ENCODE measurements at places on chromosomes 5 and 9.

GRCh38 chr9:82513976-82514735 lies 525.6 kb downstream of the SPATA31D1 start:
- no peak for DNase-seq

GRCh38 chr5:130035388-130035787 lies 131.1 kb downstream of the CHSY3 start:
- no peak for DNase-seq

DNA sequence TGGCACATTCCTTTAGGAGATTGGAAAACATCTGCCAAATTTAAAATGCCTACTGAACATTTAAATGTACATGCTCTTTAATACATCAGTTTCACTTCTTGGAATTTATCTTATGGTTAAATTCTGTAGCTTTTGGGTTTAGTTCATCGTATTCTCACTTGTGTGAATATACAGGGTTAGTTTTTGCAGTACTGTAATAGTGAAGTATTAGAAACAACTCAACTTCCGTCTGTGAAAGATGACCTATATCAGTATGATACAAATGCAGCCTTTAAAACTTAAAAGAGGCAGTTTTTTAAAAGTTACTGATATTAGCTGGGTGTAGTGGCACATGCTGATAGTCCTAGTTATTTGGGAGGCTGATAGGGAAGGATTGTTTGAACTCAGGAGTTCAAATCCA lies 57.2 kb downstream of the CDC42SE2 start:
- DNase-seq: no peak

- no peak for DNase-seq
These were observed 311.3 kb downstream of the GADD45G start for GRCh38 chr9:89916001-89916597.

DNA sequence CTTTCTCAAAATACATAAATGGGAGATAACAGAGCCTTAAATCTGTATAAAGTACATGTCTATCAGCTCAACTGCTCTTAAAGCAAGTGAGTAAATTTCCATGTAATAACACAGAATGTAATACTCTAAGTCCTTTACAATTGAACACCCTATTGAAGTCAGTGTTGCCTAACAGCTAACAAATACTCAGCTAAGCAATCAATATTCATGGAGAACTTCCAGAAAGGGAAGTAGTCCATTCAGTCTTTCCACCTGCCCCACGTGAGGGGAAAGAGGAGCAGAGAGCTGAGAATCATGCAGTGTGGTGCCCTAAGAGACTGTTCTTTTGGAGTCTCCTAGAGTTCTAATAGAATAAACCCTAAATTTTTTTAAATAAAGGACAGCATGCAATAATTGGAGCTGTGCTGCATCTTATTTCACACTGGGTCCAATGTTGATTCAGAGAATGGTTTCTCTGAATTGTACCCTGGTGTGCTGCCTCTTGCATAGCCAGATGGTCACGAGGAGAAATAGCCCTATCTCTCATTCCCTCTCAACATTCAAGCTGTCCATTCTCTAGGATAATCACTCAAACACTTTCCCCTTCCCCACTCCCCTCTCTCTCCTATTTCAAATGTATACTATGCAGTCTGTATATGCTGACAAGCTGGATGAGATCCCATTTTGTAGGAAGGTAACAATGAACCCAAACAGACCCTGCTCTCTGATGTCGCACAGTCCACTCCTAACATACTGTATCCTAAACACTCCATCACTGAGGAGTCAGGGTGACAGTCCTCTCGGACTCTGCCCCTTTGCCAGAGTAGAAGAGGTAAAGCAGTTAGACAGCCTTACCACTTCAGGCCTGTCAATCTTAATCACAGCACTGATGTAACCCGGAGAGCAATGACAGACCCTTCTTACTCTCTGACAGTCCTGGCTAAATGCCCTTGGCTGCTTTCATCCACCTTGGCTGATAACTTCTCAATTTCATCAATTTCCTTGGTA lies 134.8 kb downstream of the EPB41L4A start:
- no peak for DNase-seq

DNA sequence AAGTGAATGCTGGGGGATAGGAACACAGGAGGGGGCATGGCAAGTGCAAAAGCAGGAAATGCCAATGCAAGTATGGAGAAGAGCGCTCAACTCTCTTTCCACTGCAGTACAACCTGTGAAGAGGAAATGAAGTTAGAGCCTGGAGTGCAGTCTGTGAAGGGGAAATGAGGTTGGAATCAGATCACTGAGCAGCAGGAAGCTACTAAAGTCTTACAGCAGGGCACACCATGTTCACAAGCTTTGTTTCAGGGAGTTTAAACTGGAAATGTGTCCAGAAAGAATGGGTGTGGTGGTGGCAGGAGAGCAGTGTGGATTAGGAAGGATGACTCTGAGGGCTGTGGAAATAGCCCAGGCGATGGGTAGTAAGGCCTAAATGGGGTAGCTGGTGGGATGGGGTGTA lies 15.4 kb downstream of the ARHGEF37 start:
- no peak for DNase-seq

DNA sequence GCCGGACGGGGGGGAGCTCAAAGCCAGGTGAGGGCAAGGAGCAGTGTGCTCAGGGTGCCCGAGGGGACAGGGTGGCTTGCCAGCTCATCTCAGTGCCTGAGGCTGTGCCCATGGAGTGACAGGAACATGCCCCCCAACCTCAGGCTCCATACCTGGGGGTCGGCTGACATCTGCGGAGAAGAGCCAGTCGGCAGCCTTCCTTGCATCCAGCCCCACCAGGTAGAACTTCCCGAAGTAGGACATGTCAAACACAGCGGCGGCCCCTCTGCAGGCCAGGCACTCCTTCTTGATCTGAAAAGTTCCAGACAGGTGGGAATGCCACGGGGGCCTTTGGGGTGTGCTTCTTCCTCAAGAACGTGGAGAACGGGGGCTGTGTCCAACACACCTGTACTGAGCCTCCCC lies 42.1 kb downstream of the SARDH start:
- no peak for DNase-seq

DNA sequence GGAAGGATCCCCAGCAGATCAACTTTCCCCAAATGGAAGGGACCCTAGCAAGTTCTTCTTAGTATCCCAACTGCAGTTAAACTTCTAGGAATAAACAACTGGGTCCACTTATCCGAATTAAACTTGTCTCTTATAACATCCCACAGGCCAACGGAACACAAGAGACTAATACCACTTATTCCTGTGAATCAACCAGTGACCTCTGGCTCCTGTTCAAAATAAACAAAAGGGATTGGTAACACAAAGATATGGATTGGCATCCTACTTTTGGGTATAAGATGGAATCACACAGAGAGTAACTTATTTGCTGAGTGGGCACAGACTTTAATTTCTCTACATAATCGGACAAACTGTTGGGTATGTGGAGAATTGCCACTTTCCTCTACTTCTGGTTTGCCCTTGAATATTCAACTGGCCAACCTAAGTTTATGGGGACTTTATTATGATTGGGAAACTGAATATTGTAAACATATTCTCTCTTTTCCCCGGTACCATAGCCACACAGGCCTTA lies 12.4 kb upstream of the PAIP1 start:
- DNase-seq: no peak

DNA sequence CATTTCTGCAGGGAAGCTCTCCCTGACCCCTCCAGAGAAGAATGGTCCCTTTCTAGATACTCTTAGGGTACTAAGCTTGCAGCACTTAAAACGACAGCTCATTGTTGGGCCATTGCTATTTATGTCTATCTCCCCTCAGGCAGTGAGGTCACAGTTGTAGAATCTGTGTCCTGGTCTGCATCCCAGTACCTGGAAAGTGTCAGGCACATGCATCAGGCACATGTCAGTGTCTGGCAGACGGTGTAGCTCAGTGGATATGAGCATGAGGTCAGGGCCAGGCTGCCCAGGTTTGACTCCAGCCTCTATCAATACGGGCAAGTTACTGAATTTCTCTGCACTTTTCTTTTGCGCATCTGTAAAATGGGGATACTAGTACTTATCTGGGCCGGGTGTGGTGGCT lies 22.2 kb upstream of the EEIG1 start:
- no peak for DNase-seq

- DNase-seq: no peak
These were observed 98.5 kb downstream of the GABBR2 start for GRCh38 chr9:98610211-98610610.

GRCh38 chr5:163506095-163506457 lies 657 bp downstream of the MAT2B start:
- no peak for DNase-seq

DNA sequence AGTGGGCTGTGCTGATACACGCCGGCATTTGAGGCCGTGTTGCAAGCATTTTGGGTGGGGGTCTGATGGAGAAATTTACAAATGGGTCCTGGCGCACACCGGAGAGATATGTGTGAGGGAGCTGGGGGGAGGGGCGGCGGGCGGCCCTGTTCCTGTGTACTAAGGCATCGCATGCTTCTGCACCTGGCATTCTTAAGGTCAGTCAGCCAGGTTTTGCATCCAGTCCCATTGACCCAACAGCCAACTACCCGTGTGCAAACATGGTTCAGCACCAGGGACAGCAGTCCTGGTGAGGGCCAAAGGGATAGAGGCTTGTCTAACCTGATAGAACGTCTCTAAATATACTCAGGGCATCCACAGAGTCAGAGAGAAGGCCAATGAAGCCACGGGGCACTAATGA lies 839 bp downstream of the GABRG2 start:
- DNase-seq: peak; percentile 14

GRCh38 chr9:72589667-72590521 lies 68.5 kb downstream of the TMC1 start:
- DNase-seq: no peak

- no peak for DNase-seq
These were observed 57.2 kb downstream of the MARCHF3 start for GRCh38 chr5:126973193-126973592.

- no peak for DNase-seq
These were observed 114.1 kb downstream of the FRMD3 start for GRCh38 chr9:83423815-83424707.

GRCh38 chr9:133935328-133936005 lies 56.7 kb downstream of the VAV2 start:
- DNase-seq: no peak

GRCh38 chr5:33788922-33789566 lies 102.7 kb downstream of the ADAMTS12 start:
- no peak for DNase-seq

DNA sequence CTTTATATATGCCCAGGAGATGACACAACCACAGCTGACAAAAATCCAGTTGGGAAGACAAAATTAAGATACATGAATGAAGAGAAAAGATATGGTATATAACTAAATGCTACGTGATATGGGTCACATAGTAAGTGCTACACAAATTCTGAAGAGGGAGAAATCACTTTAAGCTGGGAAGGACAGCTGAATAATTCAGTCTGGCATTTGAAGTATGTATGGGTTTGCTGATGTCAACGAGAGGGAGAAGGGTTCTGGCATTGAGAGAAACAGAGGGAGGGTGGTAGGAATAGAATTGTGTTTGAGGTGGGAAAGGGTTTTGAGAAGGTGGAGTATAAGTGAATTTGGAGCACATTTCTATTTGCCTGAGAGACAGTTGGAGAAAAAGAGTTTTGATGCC lies 6.7 kb upstream of the SLIT3 start:
- DNase-seq: no peak

DNA sequence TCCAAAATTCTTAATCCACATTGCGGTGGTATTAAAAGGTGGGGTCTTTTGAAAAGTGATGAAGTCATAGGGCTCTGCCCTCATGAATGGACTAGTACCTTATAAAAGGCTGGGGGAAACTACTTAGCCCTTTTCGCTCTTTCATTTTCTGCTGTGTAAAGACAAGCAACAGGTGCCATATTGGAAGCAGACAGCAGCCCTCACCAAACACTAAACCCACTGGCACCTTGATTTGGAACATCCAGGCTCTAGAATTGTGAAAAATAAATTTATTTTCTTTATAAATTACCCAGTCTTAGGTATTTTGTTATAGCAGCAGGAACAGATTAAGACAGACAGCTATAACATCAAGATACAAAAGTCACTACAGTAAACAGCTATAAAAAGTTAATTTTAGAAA lies 12.8 kb downstream of the PJA2 start:
- no peak for DNase-seq

- DNase-seq: no peak
These were observed 43.5 kb upstream of the STXBP1 start for GRCh38 chr9:127568618-127568970.

GRCh38 chr9:71120501-71121247 lies 747 bp downstream of the TRPM3 start:
- no peak for DNase-seq

GRCh38 chr5:147065071-147065470 lies 169.8 kb upstream of the STK32A start:
- DNase-seq: no peak

- DNase-seq: no peak
These were observed 175.4 kb upstream of the ACTBL2 start for GRCh38 chr5:57658018-57658417.

- no peak for DNase-seq
These were observed 188.0 kb downstream of the GOLPH3 start for GRCh38 chr5:31986101-31986500.

DNA sequence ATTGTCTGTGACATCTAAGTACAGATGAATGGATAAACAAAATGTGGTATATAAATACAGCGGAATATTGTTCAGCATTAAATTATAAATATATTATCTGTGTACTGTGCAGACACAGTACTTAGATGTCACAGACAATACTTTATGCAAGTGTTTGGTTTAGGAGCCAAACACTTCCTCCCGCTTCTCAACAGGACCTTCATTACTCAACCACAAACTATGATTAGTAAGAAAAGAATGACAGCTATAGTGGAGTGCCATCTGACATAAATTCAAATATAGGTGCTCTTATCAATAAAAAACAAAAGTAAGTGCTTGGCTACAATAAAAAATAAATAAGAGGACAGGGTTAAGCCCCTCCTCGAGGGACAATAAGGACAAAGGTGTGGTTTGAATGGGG lies 38.9 kb upstream of the STX17 start:
- no peak for DNase-seq

GRCh38 chr5:157290156-157290980 lies 24.4 kb downstream of the CYFIP2 start:
- no peak for DNase-seq

DNA sequence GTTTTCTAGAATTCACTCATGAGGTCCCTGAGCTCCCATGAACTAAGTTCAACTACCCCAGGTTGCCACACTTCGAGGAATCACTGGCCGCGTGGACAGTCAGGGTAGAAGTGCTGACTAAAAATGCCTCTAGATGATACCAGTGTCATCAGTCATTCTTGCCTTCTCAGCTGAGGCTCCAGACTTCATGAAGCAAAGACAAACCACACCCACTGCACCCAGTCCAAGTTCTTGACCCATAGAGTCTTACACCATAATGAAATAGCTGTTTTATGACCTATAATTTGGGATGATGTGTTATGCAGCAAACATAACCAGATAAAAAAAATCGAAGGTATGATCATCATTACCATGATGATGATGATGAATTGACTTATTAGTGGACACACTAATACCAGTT lies 632.9 kb upstream of the TLE4 start:
- DNase-seq: no peak

DNA sequence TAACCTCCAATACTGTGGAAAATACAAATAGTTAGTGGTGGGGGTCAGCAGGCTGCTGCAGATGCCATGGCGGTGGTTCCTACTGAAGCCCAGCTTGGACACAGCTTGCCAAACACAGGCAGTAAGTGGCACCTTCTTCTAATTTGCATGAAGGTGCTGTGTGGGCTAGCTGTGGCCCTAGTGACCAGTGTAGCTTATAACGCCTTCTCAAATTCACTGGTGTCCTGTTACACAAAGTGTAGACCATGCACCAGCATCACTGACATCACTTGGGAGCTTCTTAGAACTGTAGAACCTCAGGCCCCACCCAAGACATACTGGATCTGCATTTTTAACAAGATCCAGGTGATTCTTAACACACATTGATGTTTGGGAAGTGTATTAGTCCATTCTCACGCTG lies 58.8 kb upstream of the TGFBR1 start:
- no peak for DNase-seq
